ENCODE measurements at places on chromosomes 1 and 21. TPM values are rescaled to one million over a fixed set of nuclear protein-coding genes. Genes with fewer than 3 reads are reported as not detected.

The OTUD3 gene
- total RNA-seq, result 1.6 TPM

The GLIS1 gene
- 3.9 TPM for total RNA-seq

The RAD54L gene
- 13.4 TPM for total RNA-seq

The CA6 gene
- total RNA-seq, result not detected

The PRKAA2 gene
- total RNA-seq, result 1.2 TPM

The COL8A2 gene
- 1.3 TPM for total RNA-seq

The FMOD gene
- total RNA-seq, result 2.2 TPM

The CHRM3 gene
- total RNA-seq, result not detected

The C1orf226 gene
- 0.50 TPM for total RNA-seq

The TRAF3IP3 gene
- not detected for total RNA-seq

The RHCE gene
- 0.50 TPM for total RNA-seq

The SMPDL3B gene
- total RNA-seq, result not detected

The NBPF19 gene
- total RNA-seq, result 1.5 TPM

The GBP7 gene
- total RNA-seq, result not detected

The FMN2 gene
- total RNA-seq, result 0.17 TPM

The CELA3A gene
- total RNA-seq, result not detected

The CLCA1 gene
- total RNA-seq, result not detected

The HLX gene
- total RNA-seq, result 8.9 TPM

Data from bronchus fibroblast of lung (primary cell).